ENCODE measurements at places on chromosomes 7 and 10. TPM values are rescaled to one million over a fixed set of nuclear protein-coding genes. Genes with fewer than 3 reads are reported as not detected.

SLC26A3 gene
- not detected for polyA plus RNA-seq

BCL7B gene
- 101 TPM for polyA plus RNA-seq

NT5C3A gene
- 54.1 TPM for polyA plus RNA-seq

HK1 gene
- 144 TPM for polyA plus RNA-seq

SEMA3E gene
- not detected for polyA plus RNA-seq

PRKCQ gene
- 55.3 TPM for polyA plus RNA-seq

PON1 gene
- polyA plus RNA-seq: not detected

AHR gene
- 7.3 TPM for polyA plus RNA-seq

HKDC1 gene
- 3.0 TPM for polyA plus RNA-seq

DNA sequence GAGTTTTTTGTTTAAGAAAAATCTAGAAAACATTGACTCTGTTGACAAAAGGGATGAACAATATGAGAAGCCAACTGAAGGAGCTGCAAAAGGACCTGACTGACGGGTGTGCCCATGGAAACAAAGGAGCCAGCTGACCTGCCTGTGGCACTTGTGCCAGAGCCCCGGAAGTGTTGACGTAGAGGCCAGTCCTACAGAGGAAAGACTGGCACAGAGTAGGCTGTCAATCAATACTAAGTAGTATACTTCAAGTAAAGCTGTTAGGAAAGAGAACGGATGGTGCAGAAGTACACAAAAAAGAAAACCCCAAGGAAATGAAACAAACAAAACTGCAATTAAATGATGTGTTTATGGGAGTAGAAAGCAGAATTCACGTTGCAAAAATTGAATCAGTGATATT, 19.0 kb upstream of the ABI1 start:
- no peak for DNase-seq

- DNase-seq: no peak
Measured at GRCh38 chr10:38127812-38128211, 33.7 kb downstream of the ZNF37A start.

GRCh38 chr7:76300166-76300731, 2.2 kb upstream of the HSPB1 start:
- no peak for DNase-seq

GRCh38 chr10:3199488-3199887, 26.9 kb upstream of the PITRM1 start:
- no peak for DNase-seq

- no peak for DNase-seq
Measured at GRCh38 chr10:131088619-131089018, 222.9 kb downstream of the TCERG1L start.

GRCh38 chr7:157409753-157410727, 73.2 kb downstream of the DNAJB6 start:
- peak; percentile 48 for DNase-seq

GRCh38 chr10:117320050-117320665, 55.1 kb downstream of the PDZD8 start:
- DNase-seq: peak; percentile 5

DNA sequence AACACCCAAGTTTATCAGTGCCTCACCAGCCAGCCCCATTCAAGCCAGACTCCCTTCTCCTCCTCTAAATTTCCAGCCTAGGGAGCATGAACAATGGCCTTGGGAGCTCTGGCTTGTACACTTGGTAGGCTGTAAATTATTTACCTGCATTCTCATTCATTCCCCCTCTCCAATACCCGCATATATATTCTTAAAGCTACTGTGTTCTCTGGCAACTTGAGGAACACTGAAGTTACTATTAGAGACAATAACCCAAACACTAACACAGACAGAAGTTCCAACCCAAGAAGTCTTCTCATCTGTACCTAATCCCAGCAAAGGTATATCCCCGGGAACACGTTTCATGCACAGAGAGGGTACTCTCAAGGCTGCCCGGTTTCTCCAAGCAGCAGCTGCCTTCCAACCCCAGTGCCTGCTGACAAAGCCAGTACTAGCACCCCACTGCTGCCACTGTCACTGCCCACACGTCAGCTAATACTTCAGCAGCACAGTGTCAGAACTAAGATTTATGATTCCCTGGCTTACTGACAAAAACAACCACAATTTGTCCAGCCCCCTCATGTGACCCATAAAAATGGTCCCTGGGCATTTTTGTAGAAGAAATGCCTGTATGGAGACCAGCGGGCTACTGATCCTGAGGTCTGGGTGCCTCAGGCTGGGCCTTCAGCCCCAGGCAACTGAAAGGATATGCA, 3.1 kb downstream of the WDR91 start:
- DNase-seq: no peak

DNA sequence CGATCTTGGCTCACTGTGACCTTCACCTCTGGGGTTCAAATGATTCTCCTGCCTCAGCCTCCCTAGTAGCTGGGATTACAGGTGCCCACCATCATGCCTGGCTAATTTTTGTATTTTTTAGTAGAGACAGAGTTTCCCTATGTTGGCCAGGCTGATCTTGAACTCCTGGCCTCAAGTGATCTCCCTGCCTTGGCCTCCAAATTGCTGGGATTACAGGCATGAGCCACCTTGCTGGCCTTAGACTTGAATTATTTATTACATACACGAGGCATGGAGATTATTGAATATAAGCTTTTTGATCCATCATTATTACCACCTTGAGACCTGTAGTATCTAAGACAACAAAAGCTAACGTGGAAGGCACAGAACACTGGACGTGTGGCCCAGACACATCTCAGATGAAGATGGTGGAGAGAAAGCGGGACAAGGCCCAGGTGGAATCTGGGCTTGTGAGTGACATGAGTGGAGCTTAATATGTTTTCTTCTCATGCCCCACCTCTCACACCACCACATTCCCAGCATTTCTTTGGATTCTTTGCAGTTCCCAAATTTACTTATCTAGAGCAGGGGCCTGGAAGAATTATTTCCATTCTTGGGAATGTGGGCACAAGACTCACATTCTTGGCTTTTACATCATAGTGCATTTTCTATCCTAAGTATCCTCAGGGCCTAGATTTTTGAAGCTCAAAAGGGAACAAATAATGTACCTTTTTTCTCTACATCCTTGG, 76.6 kb downstream of the SUGCT start:
- no peak for DNase-seq

DNA sequence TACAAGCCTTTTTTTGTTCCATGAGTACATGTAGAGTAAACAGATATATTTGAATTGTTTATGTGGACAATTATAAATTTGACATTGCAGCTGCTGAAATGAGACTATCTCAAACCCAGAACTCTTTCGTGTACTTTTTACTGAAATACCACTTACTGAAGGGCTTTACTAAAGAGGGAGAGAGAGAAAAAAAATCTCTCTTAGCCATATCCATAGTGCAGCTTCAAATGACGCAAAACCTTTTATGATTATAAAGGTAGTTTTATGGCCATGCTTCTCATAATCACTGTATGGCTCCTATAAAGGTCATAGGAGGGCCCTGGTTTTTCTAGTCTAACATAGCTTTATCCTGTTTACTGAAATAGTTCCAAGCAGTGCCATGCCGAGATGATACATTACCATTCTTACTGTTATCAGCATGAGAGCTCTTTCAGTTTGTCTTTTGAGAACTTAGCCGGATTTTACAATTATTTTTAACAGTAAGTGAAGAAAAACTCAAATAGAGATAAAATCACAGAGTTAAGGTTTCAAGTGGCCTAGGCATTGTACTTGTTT, 35.1 kb downstream of the KCND2 start:
- no peak for DNase-seq

- peak; percentile 23 for DNase-seq
Measured at GRCh38 chr10:123772645-123773508, 106.7 kb downstream of the GPR26 start.

GRCh38 chr7:41754046-41754445, 51.2 kb upstream of the INHBA start:
- no peak for DNase-seq

- no peak for DNase-seq
Measured at GRCh38 chr10:11830836-11831519, 7.8 kb downstream of the PROSER2 start.

GRCh38 chr10:123562387-123562786, 103.8 kb upstream of the GPR26 start:
- no peak for DNase-seq

- no peak for DNase-seq
Measured at GRCh38 chr10:59287587-59288255, 74.6 kb downstream of the FAM13C start.

- DNase-seq: no peak
Measured at GRCh38 chr7:90879924-90880323, 283.8 kb downstream of the CDK14 start.

GRCh38 chr7:124781418-124781817, 15.8 kb upstream of the GPR37 start:
- no peak for DNase-seq

- no peak for DNase-seq
Measured at GRCh38 chr7:50397971-50398324, 52.2 kb downstream of the FIGNL1 start.

DNA sequence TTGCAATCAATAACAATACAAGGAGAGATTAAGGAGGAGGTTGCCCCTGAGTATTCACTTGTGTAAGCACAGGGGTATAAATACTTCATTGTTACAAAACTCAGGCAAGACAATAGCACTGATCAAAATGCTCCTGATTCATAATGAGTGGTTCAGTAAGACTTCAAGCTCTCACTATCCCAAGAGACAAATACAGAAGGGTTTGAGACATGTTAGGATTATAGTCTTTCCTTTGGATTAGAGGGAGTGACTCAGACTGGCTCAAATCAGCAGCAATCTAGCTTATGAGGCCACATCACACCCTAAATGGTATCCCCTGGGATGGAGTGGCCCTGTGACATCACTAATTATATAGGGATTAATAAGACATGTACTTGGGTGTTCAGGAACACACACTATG, 167.2 kb upstream of the HGF start:
- no peak for DNase-seq

DNA sequence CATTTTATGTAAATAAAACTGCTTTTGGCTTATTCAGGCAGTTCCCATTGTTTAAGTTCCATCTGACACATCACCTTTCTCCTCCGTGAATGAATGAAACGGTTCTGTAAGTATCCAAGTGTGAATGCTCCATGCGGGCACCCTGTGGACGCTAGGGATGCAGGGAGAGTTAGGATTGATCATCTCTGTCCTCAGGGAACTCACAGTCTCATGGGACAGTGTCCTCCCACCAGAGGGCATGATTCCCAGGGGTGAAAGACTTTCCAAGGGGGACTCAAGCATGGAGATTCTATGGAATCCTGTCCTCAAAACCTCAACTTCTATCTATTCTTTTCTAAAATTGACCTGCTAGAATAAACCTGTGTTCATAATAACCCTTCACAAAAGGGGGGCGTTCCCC, 98.8 kb downstream of the HECW1 start:
- DNase-seq: no peak

DNA sequence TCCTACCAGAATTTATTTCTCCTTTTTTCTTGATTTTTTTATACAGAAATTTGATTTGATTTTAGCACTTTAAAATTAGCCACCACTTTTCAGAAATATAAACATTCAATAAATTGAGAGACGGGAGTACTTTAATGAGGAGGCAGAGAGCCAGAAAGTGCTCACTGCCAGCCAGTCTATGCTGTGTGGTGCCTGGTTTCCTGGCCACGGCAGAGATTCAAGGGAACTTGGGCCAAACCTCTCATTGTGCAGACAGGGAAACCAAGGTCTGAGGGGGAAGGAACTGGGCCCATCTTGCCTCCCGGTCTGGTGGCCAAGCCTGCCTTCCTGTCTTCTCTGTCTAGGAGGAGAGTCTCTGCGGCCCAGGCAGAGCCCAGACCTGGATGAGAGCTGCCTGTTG, 25.9 kb downstream of the ADAMTS14 start:
- DNase-seq: no peak

GRCh38 chr10:104479906-104480593, 126.4 kb downstream of the CFAP58 start:
- no peak for DNase-seq

- no peak for DNase-seq
Measured at GRCh38 chr10:13871776-13872175, 285.0 kb downstream of the PRPF18 start.

DNA sequence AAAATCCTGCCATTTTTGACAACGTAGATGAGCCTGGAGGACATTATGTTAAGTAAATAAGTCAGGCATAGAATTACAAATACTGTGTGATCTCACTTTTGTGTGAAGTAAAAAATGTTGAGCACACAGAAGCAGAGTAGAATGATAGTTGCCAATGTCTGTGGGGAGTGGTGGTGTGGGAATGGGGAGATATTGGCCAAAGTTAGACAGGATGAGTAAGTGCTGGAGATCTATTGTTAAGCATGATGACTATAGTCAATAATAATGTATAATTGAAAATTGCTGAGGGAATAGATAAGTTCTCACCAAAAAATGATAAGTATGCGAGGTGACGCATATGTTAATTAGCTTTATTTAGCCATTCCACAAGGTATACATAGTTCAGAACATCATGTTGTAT, 92.0 kb downstream of the GPR85 start:
- DNase-seq: no peak

GRCh38 chr7:129989466-129989865, 36.7 kb upstream of the UBE2H start:
- DNase-seq: no peak

DNA sequence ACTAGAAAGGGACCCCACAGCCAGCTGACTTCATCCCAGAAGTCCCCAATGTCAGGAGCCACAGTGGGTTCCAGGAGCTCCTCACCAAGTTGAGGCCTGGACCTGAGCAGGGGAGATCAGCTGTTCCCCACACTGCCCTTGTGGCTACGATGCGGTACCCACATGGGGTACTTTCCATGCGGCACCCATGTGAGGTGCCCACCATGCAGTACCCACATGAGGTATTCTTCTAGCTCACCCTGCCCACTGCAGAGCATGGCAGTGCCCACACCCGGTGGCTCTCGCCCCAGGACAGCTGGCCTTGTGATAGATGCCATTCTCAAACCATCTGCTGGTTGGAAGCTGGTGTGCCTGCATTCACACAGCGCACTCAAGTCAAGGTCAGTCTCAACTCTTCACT, 136.3 kb upstream of the PDE1C start:
- no peak for DNase-seq

GRCh38 chr10:86283466-86284287, 82.9 kb downstream of the GRID1 start:
- DNase-seq: no peak

DNA sequence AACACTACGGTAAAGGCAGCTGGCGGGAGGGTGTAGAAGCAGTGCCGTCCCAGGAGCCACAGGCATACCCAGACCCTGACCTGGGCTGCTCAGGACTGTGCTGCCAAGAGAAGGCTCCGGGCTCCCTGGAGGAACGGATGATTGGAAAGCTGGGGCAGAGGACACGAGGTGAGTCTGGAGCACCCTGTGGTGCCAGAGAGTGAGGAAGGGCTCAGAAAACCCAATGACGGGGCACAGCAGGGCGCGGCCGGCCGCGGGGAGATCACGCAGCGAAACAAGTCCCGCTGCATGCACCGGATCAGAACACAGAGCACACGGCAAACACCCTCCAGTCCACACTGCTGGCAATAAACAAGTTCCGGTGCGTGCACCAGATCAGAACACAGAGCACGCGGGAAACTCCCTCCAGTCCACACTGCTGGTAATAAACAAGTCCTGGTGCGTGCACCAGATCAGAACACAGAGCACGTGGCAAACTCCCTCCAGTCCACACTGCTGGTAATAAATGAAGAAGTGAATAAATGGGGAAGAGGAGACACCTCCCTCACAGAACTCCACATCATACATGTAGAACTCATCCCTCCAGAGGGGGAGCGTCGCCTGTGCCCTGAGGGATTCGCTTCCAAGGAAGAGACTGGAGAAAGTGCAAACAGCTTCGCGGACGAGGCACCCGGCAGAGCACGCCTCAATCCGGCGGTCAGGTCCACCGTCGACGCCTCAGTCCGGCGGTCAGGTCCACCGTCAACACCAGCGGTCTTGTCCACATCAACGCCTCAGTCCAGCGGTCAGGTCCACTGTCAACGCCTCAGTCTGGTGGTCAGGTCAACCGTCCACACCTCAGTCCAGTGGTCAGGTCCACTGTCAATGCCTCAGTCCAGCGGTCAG, 265.0 kb downstream of the MAD1L1 start:
- no peak for DNase-seq
